IPS DF 6.9 (cell line): ENCODE measurements at places on chromosomes 5 and 9.

DNA sequence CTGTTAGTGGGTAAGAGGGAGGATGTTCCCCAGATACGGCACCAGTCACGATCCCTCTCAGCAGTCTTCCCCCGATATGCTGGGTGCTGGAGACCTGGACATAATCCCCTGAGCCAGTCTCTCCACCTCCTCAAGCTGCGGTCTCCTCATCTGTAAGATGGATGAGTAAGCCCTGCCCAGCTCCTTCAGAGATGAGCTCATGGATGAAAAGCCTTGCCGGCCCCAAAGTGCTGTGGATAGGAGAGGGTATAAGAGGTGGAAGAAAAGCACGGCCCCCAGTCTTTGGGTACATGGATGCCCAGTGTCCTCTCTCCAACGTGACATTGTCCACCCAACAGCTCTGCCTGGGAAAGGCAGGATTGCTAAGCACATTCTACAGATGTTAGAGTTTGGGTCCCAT is 4.5 kb downstream of the CAMK2A start:
- no peak for DNase-seq

GRCh38 chr5:168315416-168316138 is 24.1 kb downstream of the WWC1 start:
- DNase-seq, result no peak

DNA sequence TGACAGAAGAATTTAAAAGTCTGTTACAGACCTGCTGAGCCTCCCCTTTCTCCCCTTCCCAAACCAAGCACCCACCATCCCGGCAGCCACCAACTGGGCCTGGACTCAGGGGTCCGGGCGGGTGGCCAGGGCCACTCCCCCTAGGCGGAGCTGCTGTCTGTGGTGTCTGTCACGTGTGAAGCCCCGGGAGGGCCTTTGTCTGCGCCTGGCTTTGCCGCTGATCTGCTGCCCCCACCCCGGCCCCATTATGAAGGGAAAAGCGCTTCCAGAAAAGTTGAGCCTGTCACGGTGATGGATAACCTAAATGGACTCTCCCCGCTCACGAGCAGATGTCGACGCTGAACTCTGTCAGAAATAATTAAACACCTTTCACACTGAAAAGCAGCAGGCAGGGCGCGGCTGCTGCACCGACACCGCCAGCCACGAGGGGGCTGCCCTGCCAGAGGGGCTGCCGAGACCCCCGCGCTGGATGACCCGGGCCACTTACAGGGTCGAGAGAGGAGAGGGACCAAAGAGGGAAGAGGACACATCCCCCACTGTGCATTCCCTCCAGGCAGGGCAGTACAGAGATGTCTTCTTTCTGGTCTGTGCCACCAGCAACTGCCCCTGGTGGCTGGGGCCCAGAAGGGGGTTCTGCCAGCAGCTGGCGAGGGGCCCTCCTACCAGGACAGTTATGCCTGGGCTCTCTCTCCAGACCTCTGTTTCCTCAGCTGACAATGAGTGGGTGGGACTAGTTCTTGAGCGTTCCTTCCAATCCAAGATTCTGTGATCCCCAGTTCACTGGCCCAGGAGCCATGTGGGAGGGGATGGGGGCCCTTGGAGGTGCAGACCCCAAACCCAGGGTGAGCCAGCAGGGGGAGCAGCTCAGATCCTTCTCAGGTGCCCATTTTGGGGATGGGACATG is 36.0 kb upstream of the BARHL1 start:
- peak; percentile 54 for DNase-seq

DNA sequence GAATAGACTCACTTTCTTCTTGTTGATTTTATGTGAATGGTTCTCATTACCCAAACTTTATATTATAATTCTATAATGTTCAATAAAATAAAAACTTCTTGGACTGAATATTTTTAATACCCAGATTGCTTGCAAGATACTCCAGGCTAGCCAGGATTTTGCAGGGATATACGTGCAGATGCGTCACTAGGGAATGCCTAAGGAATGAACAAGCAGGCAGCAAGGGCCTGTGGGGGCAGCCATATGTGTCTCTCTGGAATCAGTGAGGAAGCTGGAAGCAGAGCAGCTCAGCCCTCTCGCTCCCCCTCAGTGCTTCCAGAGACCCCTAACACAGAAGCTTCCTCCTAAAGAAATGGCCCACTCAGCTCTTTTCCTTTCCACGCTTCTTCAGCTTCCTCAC is 457.4 kb downstream of the CCDC171 start:
- no peak for DNase-seq

DNA sequence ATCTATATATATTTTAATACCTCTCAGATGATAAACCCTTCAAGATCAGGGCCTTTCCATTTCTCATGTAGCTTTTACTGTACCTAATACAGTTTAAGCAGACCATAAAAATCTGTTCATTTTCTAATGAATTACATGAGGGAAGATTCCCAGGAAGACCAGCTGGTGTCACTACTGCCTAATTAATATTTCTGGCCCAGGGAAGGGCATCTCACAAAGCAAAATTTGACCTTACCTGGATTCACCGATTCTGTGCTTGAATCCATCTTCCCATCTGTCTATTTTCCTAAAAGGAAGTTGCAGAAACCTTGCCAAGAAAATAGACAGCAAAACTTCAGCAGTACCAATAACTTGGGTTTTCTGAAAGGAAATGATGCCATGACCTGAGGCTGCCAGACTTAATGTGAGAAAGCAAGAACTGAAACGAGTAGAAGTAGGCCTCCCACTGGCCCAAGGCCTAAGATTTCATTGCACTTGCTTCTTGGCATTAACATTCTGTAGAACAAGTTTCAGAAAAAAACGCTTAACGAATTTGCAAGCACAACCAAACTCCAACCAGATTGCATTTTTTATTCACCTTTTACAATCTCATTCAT is 83.0 kb upstream of the GLIS3 start:
- peak; percentile 11 for DNase-seq

DNA sequence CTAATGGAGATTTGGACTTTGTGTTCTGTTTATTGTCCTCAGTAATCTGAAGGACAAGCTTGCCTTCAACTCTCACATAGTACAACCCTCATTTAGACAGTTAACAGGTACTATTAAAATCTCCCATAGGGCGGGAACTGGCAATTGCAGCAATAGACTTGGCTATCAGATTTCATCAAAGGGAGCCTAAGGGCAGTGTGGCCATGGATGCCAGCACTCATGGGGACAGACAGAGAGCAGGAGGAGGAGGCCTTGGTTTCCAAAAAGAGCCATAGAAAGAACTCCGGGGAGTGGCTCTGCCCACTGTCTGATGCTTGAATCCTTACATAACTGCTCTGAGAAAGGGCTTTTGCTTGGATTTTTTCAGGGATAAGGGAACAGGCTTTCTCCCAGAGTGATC is 6.8 kb downstream of the SLC36A1 start:
- DNase-seq, result no peak

DNA sequence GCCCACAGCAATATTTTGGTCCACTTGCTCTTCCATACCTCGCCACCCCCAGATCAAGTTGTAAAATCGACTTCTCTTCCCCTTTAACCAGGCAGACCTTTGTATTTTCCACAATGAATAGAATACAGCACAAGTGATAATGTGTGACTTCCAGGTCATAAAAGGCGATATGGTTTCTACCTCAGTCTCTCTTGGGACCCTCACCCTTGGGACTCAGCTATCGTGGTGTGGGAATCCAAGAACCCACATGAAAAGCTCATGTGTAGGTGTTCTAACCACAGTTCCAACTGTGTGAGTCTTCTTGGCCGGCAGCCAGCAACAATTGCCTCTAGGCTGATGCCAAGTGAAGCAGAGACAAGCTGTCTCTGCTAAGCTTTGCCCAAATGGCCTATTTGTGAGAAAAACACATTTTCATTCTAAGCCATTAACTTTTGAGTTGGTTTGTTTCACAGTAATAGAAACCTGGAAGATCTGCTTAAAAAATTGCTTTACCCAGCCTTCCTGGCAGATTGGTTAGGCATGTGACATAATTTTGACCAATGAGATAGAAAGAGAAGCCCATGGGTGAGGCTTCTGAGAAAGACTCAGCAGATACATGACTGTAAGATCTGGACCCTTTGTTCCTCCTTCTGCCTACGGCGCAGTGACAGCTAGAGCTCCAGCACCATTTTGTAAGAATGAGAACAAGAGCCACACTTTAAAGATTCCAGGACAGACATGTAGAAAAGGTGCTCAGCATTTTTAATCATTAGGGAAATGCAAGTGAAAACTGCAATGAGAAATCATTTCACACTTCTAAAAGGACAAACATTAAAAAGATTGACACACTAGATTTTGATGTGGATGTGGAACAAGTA is 18.3 kb upstream of the MLLT3 start:
- DNase-seq, result no peak

DNA sequence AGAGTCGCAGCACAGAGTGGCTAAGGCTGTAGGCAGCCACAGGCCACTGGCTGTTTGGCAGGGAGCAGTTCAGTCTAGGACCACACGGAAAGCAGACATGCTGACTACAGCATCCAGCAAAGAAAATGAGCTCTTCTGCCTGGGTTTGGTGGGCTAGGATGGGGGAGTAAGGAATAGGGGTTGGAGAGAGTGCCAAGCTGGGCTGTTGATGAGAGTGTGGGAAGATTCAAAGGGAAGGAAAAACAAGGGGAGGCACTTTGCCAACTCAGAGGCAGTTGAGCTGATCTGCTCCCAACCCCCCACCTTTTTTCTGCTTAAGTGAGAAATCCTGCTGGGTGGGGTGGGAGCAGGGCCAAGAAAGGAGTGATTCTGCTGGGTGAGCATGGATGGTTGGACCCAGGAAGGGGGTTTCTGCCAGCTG is 35.9 kb downstream of the SVEP1 start:
- no peak for DNase-seq

DNA sequence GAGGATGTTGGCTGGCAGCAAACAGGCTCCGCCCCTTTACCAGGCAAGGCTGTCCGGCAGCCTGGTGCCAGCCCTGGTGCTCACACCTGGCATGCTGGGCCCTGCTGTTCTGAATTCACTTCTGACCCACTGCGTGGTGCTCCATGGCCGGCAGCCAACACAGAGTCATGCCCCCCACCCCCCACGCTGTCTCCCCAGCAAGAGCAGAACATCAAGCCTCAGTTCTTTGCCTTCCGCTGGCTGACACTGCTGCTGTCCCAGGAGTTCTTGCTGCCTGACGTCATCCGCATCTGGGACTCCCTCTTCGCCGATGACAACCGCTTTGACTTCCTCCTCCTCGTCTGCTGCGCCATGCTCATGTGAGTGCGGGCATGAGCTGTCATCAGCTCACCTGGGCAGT is 12.6 kb upstream of the ENDOG start:
- DNase-seq, result no peak

DNA sequence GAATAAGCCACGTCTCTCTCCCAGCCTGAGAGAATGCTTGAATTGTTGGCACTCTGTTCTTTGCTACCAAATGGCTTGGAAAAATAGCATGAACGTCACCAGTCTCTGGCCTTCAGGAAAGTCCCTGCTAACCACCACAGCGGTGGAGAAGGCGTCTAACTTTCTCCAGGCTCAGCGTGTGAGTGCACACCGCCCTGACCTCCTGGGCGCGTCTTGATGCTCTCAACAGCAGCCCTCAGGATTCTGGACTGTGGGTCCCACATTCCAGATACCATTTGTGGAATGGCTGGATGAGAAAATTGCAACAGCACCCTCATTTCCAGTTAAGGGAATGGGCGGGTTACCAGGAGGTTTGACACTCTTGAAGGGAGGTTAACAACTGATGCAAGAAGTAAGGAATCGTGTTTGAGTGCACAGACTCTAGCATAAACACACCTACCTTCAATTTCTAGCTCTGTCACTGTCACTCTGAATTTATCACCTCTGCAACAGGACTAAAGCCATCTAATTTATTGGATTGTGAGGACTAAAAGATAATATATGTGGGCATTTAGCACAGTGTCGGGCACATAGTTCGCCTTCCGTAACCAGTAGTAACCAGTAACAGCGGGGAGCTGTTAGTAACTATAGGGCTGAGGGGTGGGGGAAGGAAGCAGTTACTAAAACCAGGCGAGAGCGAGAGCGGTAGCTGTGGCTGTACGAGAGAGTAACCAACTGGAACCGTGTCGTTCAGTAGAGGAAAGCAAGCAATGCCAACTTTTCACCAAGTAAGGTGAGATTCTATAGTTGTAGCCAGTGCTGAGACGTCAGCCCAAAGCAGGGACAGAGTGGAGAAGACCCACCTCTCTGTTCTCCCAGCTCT is 807 bp upstream of the PLGRKT start:
- no peak for DNase-seq

DNA sequence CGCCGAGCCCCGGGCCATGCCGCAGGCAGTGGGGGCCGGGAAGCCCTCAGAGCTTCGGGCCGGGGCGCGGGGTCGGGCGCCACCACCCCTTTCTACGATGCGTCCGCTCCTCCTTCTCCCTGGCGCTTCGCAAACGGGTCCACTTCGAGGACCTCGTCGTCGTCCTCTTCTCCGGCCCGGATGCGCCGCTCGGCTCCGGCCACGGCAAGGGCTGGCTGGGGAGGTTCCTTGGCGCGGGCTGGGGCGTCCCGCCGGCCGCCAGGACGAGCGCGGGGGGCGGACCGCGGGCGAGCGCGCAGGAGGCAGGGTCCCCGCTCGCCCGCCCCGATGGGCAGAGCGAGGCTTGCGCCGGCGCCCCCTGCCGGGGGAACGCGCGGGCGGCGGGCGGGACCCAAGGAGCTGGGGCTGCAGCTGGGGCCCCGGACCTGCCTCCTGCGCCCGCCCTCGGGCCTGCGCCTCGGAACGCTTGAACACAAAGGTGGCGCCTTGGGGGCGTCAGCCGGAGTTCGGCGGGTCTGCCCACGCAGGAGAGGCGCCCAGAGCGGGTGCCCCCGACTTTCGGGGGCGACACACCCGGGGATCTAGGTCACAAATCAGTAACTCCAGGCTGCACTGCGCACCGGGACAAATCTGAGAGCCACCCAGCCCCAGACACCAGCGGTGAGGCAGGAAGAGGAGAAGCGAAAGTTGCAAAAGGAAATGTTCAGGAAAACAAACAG is at the start of gene ROR2:
Gene ROR2 (minus strand): TSS at position 283 of the 719 bp plus-strand sequence.
- no peak for DNase-seq

- DNase-seq, result no peak
Observed at GRCh38 chr9:69131682-69132081, 42.4 kb upstream of the TJP2 start.

GRCh38 chr5:142000704-142001484 is 11.9 kb downstream of the GNPDA1 start:
- DNase-seq, result no peak

DNA sequence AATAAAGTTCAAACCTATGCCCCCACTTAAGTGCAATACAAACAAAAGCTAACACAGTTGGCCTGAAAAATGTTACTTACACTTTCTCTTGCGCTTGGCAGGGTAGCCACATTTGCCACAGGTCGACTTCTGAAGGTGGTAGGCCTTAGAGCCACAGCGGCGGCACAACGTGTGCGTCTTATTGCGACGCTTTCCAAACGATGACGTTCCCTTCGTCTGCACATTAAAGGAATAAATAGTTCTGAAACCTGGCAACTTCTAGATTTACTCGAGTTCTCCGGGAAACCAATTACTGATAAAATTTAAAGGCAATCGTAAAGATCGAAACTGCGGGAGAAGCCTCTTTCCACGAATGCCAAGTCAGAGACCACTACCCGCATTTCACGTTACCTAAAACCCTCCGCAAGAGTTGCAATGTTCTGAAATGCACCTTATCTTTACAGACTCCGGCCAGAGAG is 602 bp downstream of the RPL37 start:
- no peak for DNase-seq

- no peak for DNase-seq
Observed at GRCh38 chr9:124426361-124426760, 11.1 kb upstream of the PSMB7 start.

- DNase-seq, result no peak
Observed at GRCh38 chr5:139549162-139549894, 11.8 kb upstream of the UBE2D2 start.

- DNase-seq, result peak; percentile 5
Observed at GRCh38 chr5:84036842-84037241, 316.2 kb upstream of the HAPLN1 start.
